NCI-H1092 (cell line): ENCODE measurements at places on chromosomes 6 and 20.

DNA sequence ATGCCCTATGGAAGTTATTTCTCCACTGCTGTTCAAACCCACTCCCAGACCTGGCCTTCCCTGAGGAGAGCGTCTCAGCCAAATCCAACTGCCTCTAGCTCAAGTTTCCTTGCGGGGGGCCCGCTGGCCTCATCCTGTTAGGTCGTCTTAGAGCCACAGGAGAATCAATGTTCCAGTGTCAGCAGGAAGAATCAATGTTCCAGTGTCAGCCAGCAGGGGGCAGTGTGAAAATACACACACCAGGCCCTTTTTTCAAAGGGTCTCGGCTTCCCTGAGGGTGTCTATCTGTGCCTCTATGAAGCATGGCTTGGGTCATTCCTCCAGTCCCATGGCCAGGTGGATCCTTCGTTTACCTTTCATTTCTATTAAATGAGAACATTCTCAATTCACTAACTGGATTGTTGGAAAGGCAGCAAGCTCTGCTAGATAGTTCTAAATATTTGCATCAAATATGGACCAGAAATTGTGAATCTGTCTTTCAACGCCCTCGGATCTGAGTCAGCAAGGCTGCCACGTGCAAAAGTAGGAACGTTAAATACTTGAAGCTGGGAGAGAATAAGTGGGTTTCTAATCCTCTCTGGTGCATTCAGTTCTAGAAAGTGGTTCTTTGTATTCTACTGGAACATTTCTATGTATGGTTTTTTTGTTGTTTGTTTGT, 19.2 kb downstream of the PRND start:
- peak; percentile 10 for DNase-seq

GRCh38 chr6:108946695-108947094, 98.5 kb downstream of the ARMC2 start:
- DNase-seq, result no peak

GRCh38 chr6:47380251-47380650, 70.5 kb upstream of the TNFRSF21 start:
- DNase-seq, result no peak

- DNase-seq, result no peak
These were observed 8.3 kb downstream of the B4GALT5 start for GRCh38 chr20:49705358-49705757.

DNA sequence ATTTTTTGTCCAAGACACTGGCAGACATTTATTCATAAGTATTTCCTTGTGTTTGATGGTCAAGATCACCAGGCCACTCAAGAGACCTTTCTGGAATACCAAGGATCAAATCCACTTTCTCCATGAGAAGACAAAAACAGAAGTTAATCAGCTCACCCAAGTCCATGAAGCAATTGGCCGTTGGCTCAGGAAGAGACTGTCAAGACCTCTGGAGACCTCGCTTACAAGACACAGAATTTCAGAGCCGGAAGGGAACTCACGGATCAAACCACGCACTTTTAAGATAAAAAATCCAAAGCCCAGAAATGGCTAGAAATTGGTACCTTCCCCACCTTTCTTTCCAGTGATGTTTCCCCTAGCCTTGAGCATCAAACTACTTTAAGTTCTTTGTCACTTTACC, 3.3 kb downstream of the TRERF1 start:
- no peak for DNase-seq

- no peak for DNase-seq
These were observed 36.3 kb upstream of the SPDEF start for GRCh38 chr6:34592208-34592952.

- DNase-seq, result no peak
These were observed 22.8 kb downstream of the TGM6 start for GRCh38 chr20:2403291-2404052.

DNA sequence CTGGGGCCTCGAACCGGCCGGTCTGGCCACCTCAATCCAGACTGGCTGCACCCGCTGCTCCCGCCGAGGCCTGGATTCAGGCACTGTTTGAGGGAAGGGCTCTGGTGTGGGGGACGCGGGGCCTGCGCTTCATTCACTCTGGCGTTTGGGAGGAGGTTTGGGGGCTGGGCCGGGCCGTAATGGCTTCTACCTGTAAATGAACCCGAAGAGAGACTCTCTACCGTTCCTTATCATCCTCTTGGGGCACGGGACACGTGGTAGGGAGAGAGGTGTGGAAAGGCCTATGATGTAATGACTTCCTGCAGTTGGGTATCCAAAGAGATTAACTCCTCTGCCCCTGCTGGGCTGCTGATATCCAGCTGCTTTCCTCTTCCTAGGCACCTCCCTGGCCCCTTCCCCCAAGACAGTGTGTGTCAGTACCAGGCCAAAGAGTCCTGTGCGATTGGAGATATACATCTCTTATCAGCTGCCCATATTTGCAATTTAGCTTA, 1.8 kb downstream of the FOXO3 start:
- DNase-seq, result no peak

- no peak for DNase-seq
These were observed 326 bp downstream of the ZMYND8 start for GRCh38 chr20:47356220-47356525.

GRCh38 chr6:42610416-42610815, 46.6 kb downstream of the UBR2 start:
- no peak for DNase-seq

GRCh38 chr20:39775110-39775509, 813.0 kb downstream of the DHX35 start:
- peak; percentile 37 for DNase-seq

DNA sequence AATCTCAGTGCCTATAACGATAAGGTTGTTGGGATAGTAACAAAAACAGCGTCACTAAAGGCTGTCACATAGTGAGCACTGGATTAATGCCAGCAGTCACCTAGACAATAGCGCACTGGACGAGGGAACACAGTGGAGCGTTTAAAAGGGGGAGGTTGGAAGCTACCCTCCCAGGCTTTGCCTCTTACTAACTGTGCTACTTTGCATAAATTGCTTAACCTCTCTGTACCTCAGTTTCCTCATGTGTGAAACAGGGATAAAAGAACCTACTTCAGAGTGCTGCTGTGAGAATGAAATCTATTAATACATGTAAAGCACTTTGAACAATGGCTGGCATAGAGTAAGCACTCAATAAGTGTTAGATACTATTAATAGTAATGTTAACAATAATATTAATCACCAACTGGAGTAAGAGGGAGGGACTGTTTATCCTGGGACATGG, 10.5 kb downstream of the BCL2L1 start:
- DNase-seq, result peak; percentile 8

DNA sequence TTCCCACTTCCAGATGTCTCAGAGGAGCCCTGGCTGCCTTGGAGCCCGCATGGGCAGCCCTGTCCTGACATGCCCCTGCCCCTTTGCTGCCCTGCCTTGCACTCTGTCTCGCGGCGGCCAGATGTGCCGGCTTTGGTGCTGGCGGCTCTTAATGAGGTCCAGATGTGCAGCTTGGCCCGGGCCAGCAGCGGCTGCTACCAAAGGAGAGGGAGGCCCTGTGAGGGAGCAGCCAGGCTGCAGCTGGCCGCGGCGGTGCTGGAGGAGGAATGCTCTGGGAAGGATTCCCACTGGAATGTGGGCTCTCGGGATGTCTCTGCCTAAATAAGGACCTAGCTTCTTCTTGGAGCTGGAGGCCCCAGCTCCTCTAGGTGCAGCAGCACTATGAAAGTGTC, 72.4 kb downstream of the FGD2 start:
- no peak for DNase-seq

DNA sequence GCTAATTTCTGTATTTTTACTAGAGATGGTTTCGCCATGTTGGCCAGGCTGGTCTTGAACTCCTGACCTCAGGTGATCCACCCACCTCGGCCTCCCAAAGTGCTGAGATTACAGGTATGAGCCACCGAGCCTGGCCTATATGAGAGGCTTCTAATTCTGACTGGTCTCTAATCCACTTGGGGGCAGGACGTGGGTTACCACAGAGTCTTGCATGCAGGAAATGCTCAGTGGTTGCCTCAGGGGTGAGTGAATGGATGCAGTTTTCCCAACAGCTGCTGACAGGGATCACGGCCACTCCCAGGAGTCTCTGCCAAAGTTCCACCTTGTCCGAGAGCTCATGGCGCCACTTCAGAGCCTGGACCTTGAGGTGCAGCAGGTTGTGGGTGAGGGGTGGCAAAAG, 6.4 kb upstream of the FANCE start:
- DNase-seq, result no peak

DNA sequence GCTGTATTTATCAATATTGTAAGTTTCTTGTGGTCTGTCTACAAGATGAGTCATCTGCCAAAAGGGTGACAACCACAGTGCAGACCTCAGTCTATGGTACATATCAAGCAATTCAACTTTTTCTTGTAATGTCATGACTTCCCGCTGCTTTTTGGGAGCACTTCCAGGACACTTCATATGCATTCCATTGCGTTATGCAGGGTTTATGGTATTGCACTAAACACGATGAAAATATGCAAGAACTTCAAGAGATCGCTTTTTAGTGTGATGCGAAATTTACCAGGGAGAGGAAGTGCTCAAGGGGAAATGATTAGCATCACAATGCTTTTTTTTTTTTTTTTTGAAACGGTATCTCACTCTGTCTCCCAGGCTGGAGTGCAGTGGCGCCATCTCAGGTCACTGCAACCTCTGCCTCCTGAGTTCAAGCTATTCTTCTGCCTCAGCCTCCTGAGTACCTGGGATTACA, 166.5 kb downstream of the TFAP2A start:
- no peak for DNase-seq

DNA sequence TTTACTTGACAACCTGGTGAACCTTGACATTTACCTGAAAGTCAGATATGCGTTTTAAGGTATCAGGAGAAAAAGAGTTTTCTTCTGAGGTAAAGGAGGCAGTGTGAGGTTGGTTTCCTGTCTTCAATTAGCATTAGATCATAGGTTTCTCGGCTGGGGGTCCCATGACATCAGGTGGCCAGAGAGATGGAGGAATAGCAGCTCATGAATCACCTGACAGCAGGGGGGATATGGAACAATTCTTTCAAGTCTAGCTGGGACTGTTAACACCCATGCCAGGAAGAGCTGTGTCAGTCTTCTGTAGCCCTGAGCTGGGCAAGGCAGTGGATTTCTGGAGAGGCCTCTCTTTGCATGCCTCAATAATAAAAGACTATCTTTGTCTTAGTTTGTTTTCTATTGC, 108.0 kb upstream of the TMEM170B start:
- DNase-seq, result no peak

DNA sequence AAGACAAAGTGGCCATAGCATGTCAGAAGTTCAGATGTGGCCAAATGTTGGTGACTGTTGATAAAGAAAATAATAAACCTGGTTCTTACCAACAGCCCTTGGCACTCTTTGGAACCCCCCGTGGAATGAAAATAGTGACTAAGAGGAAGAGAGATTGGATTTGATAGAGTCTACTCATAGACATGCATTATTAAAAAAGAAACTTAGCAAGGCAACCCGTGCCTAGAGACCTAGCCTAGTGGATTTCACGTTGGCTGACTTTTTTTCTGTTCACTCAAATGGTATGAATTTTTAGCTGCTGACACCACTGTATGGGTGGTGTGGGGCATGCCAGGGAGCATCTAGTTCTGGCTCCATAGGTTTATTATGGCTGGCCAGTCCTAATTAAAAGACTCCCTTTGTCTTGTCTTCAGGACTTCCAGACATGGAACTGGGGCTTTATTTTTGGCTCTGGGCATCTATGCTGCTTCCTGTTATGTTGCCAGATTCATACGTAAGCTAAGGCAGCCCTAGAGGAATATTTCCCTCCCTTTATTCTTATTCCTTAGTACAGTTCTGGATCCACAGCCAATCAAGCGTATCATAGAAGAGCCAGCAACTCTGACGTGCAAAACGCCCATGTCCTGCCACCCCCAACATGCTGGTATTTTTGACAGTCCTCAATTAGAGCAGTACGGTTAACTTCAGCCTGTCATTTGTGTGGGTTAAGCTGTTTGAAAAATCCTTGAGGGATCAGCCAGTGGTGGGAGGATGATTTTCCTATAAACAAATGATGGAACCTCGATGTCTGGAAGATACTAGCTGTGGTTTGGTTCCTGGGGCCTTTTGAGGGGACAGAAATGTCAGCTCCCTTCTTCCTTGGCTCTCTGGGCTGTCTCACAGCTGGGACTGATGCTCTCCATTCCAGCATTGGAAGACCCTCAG, 127.5 kb downstream of the ISM1 start:
- no peak for DNase-seq

DNA sequence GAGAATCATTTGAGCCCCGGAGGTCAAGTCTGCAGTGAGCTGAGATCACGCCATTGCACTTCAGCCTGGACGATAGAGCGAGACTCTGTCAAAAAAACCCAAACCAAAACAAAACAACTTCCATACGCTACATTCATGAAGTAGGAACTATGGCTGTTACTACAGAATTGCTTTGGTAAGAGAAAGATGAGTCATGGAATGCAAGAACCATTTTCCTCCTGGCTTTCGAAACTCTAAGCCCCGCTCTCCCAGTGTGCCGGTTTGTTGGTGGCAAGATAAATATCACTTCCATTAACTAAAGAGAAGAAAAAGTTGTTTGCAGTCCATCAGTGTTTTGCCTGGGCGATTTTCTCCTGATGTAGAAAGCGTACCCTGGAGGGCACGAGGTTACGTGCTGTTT, 61.3 kb downstream of the ZDHHC14 start:
- no peak for DNase-seq

- DNase-seq, result no peak
These were observed at the start of gene LBP for GRCh38 chr20:38346247-38346651. LBP (plus strand) TSS chr20:38346482; CDS start chr20:38346517, 35 bp downstream.

DNA sequence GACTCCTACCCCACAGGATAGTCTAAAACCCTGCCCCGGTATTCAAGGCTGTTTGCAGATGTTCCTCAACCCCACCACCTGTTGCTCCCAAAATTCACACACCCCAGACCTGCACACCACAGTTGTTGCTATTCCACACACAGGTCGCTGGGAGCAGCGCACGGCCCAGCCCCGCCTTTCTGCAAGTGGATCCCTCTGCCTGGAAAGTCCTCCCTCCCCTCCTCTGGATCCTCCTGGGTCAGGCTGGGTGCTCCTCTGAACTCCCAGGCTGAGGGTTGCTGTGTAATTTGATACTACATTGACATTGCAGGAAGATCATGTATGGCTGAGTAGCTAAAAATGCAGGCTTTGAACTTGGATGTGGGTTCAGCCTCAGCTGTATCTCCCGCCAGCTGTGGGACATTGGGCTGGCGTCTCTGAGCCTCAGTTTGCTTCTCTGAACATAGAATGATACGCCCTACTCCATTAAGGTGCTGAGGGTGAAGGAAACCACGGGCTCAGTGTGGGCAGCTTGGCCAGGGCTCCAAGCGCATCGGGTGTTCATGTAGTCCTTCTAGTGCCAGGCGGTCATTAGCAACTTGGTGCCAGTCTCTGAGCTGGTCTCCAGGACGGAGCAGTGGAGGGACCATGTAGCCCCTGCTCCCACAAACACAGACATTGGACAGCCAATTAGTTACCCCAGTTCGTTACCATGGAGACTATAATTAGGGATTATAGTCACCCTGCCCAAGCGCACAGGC, 13.9 kb upstream of the CCN5 start:
- DNase-seq, result no peak

- DNase-seq, result no peak
These were observed 22.1 kb downstream of the BACH2 start for GRCh38 chr6:90274451-90275030.
